ENCODE measurements at places on chromosomes 2 and 18.

DNA sequence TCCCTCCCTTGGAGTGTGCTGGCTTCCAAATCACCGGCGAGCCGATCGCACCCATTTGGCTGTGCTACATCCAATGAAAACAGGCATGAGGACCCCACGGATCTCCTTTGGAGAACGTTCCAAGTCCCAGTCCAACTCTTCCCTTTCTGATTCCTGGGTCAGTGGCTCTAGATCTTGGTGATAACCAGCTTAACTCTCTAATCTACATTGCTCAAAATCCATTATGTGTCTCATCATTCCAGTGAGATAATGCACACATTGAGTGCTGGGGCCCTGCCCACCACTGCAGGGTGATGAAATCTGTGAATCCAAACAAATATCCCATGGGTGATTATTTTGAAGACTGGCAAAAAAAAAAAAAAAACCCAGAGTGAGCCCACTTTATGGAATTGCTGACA is 232.7 kb upstream of the COPS8 start:
- DNase-seq, result no peak

- DNase-seq, result no peak
Measured at GRCh38 chr18:11398625-11399024, 210.8 kb upstream of the SLC35G4 start.

- DNase-seq, result no peak
Measured at GRCh38 chr18:54717673-54718407, 110.4 kb upstream of the RAB27B start.

GRCh38 chr2:75424936-75425619 is 135.7 kb downstream of the EVA1A start:
- no peak for DNase-seq

- no peak for DNase-seq
Measured at GRCh38 chr2:11762799-11763461, 16.5 kb downstream of the LPIN1 start.
